ENCODE measurements at places on chromosomes 1 and 21.

DNA sequence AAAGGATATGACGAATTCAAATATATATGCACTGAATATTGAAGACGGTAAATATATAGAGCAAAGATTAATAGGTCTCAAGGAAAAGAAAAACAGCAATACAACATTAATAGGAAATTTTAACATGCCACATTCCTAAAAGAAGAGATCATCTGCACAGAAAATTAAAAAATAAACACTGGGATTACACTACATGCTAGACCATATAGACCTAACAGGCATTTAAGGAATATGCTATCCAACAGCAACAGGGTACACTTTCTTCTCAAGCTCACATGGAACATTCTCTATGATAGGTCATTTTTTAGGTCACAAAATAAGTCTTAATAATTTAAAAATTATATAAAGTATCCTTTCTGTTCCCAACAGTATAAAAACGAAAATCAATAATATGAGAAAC, 1038.3 kb downstream of the KCNT2 start:
- no peak for DNase-seq

DNA sequence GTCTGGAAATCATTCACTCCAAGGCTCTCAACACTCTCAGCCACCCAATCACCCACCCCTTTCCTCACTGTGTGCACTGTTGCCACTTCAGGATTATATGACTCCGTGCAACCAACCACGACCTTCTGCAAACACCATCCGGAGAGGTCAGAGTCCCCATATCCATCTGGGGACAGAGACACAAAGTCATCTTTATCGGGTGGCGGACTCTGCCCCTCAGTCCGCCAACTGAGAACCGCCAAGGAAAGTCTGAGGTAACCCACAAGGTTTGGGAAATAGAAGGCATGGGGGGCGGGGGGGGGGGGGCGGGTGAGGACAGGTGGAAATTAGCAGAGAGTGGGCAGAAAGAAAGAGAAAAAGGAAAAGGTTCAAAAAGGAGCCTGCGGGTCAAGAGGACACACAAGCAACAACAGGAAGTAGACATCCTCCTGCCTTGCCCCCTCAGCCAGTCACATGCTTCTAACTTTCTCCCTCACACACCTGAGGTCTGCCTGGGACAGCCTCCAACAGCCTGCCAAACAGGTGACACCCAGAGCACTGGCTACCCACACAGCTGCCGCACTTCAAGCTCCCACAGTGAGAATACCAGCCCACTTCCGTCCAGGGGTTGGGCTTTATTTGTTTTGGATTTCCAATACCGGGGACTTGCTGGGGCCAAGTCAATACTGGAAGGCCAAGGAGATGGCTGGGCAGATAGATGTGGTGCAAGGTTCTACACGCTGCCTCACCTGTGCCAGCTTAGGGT, 58.1 kb downstream of the SSBP3 start:
- DNase-seq: peak; percentile 33

- no peak for DNase-seq
These were observed at the start of gene PLEKHA6 for GRCh38 chr1:204359474-204360255. Gene PLEKHA6 (minus strand): TSS chr1:204359929. CDS start chr1:204273727, 86,202 bp downstream.

DNA sequence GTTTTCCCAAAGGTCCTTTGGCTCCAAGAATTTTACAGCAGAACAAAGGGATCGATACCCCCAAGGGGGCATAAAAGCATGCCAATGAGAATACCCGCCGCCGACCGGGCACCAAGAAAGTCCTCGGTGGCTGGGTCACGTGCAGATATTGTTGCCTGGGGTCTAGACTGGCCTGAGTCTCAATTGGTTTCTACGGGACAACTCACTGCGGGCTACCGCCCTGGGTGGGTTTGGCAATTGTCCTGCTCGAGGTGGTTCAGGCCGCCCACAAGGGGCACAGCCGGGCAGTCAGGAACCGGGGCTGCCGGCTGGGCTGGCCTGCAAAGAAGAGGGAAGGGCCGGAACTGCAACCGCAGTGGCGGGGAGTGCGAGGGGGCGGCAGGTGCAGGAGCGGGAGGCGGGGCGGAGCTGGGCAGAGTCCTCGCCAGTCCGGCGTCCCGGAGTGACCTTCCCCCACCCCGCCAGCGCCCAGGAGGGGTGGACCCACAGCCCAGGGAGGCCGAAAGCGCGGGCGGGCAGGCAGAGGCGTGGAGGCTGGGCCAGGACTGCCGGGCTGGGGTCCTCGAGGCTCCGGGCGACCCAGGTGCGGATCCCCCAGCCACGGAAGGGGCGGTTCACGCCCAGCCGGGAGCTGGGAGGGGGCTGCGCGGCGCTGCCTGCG, 926 bp upstream of the ATP1B1 start:
- peak; percentile 81 for DNase-seq

GRCh38 chr1:27574871-27575831, 28.8 kb downstream of the AHDC1 start:
- DNase-seq: peak; percentile 89

GRCh38 chr1:86231076-86231475, 74.5 kb upstream of the COL24A1 start:
- peak; percentile 14 for DNase-seq

GRCh38 chr1:17596651-17597509, 57.4 kb downstream of the ARHGEF10L start:
- no peak for DNase-seq
